GM12878 (cell line): ENCODE measurements at places on chromosomes 3 and 15. TPM values are rescaled to one million over a fixed set of nuclear protein-coding genes. Genes with fewer than 3 reads are reported as not detected.

The STRIT1 gene
- not detected in 2 replicates for total RNA-seq

The CCR9 gene
- 1.8 and 2.3 TPM in 2 replicates for total RNA-seq

DNA sequence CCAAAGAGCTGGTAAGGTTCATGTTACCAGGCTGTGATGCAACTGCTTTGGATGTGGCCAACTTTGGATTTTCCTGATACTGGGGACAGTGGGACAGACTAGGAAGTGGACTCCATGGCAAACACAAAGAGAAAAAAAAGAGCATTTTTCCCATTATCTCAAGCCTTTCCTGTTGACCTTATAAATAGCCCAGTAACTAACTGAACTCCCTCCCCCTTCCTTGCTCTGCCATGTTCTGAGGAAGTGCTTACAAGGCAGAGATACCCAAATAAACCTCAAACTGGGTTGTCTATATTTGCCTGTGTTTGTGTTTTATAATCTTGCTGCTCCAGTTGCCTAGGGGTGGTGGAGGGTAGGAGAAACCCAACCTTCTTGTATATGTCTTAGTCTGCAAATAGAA lies 27.3 kb upstream of the SLC9A9 start:
- no peak for DNase-seq

DNA sequence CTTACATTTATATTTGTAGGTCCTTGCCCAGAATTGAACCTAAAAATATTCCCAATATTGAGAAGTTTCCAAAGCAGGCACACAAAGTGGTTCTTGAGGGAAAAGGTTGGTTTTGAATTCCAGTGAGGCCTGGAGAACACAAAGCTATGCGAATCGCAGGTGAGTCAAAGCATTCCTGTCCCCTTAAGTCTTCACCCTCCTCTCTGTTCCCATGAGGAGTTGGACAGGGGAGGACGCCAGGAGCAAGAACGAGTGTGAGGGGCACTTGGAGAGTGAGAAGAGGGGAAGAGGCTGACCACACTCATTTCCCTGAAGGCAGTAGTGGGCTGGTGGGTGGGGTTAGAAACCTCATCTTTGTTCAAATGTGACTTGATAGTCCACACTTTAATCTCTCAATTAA lies 185.8 kb upstream of the EOMES start:
- DNase-seq = no peak

GRCh38 chr3:44966795-44967278 lies 9.1 kb downstream of the ZDHHC3 start:
- no peak for DNase-seq

DNA sequence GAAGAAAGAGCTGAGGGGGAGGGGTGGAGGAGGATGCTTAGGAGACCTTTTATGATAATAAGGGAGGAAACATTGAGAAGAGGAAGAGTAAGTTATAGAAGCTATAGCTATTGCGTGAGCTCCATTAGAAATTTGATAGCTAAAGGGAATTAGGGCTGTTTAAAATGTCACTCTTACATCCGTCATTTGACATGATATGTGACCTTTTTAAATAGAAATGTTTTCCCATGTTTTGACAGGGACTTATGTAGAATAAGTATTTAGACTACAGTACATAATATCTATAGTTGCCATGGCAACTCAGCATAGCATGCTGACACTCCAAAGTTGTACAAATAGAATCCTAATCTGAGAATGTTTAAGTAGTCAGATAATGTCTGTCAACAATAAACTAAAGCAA lies 19.2 kb downstream of the RAD51 start:
- no peak for DNase-seq
